ENCODE measurements at places on chromosomes 3 and 15.
A peak's percentile ranks its signal among the peaks of the same experiment; 100 is the strongest.

DNA sequence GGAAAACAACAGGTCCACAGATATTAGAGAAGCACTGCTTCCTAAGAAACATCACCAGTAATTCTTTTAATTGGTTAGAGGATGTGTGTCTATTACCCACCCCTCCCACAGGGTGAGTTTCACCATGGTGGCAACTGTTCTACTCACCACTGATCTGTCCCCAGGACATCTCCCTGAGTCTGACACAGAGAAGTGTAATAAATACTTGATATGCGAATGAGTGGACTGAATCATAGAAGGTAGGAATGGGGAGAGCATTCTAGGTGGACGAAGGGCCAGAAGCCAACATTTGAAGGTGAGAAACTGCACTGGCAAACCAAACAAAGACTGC lies 452.7 kb upstream of the PROK2 start:
- DNase-seq = no peak

DNA sequence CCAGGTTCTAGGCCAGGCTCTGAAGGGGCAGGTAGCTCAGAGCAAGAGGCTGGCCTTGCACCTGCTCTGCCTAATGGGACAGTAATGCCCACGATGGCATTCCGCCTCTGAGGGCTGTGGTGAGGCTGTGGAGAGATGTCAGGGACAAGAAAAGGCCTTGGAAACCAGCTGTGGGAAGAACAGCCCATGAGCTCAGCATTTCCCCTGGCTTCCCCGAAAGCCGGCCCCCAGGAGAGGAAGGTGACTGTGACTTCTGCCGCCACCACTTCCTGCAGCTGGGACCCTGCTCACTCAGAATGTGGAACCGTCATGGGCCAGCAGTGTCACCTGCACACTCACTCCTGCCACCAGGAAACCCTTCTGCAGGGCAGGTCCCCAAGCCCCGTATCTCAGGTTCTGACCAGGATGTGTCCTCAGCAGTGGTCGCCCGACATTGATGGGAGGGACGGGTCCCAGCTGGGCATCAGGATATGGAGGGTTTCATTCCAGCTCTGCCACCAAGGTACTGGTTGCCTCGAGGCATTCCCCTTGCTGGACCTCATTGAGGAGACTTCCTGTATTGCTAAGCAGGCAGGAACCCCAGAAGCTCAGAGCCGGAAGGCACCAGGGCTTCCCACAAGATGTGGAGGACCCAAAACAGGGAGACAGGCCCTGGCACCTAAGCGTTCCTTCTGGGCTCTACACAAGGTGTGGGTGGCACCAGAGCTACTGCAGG lies 30.7 kb downstream of the SEMA7A start:
- DNase-seq = peak; percentile 11

DNA sequence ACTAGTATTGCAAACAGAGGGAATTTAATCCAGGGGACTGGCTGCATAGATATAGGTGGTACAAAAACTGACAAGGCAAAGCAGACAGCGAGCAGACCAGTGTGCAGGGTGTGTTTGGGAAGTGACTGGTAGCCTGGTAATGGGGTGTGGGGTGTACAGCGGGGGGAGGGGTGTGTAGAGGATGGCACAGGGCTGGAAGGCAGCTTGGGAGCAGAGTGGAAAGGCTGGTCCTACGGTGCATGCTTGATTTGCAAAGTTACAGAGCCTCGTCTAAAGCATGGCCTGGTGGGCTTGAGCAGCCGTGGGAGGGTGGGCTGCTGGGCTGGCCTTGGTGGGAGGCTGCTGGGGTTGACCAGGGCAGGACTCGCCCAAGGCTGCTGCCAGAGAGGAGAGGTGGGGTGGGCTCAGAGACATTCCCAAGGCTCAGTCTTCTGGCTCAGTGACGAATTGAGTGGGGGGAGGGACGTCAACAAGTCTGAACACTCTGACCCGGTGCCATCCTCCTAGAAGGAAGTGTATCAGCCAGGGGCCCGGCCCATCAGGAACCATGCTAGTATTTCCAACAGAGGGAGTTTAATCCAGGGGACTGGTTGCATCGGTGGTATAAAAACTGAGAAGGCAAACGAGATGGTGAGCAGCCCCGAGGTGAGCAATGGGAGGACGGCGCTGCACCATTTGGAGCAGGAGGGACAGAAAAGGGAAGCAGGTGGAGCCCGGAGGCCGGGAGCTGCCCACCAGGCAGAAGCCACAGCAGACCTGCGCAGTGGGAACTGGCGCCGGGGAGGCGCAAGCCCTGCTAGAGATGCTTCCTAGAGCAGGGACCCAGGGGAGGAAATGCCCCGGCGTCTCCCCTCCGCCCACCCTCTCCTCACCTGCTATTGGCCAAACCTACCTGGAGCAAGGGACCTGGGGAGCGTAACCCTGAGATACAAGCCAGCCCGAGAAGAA lies 29.2 kb downstream of the CPN2 start:
- DNase-seq = no peak

GRCh38 chr3:72682936-72683452 lies 165.3 kb downstream of the SHQ1 start:
- no peak for DNase-seq

- no peak for DNase-seq
Observed at GRCh38 chr15:68626283-68626682, 47.5 kb downstream of the CORO2B start.

DNA sequence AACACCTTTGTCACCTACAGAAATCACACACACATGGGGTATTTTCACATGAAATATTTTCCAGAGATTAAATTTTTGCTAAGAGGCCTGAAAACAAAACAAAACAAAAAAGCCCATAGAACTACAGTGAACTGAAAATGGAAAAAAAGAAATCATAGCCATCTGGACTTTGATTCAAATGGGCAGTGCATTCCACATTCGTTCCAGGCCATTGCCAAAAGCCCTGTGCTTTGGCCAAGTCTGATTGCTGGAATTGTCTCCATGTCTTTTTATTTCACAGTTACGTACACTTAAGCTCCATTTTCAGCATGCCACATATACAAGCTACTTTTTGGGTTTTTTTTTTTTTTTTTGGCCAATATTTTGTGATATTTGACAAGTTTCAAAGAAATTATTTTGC lies 47.1 kb downstream of the TFG start:
- no peak for DNase-seq

- no peak for DNase-seq
Observed at GRCh38 chr3:23238578-23238977, 35.5 kb downstream of the UBE2E2 start.

DNA sequence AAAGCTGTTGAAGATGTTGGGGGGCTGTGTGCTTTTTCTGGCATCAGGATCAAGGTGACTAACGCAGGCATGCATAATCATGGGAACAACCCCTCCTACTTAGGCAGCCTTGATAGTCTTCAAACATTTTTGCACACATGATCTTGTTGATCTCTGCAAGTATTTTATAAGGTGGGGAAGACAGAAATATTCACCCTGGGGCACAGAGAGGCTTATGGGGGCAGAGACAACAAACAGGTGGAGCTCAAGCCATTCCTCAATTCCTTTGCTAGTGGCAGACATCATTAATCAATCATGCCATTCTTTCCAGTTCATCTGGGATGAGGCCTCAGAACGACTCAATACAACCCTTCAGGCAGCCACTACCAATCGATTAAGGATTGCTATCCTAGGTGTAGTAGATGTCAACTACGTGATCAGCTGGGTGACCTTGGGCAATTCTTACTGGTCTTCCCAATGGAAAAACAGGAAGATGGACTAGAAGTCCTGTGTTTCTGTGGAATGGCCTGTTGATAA lies 110.3 kb upstream of the SMAD3 start:
- DNase-seq = no peak

GRCh38 chr3:42013691-42014457 lies 52.0 kb upstream of the ULK4 start:
- no peak for DNase-seq

GRCh38 chr3:57731311-57731710 lies 24.8 kb upstream of the SLMAP start:
- no peak for DNase-seq

GRCh38 chr3:34073961-34074360 lies 275.5 kb downstream of the PDCD6IP start:
- no peak for DNase-seq

DNA sequence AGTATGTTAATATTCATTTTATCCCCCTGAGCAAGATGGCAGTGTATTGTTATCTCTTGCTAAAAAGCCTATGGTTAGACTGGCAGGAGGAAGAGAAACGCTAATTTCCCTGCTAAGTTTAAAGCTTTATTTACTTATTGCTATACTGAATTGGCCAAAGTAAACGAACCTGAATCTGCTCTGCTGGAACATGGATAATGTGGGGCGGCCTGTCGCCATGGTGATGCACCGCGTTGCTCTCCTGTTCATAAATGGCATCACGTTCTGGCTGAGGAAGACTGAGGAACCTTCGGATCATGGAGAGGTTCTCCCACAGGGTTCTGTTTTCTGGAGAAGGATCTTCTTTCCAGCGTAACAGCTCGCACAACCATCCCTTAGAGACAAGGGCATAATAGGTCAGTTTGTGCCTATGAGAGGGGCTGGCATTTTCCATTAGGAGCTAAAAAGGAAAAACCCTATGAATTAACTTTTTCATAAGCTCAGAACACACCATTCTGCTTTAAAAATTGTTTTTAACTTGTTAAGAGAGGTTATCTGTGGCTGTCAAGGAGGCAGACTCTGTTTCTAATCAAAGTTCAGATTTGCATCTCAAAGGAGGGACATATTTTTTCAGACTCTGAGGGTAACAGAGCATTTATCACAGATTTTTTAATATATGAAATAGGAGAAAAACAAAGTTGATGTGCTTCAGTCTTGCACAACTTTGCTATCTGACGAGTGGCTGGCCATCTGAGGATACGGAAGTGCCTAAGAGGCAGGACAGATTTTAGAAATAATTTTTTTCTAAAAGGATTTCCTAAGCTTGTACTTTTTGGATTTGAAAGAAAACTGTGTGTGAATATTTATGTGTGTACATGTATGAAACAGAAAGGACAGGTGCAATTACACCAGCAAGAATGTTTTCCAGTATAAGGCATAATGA lies 73.1 kb downstream of the SATB1 start:
- DNase-seq = no peak

- no peak for DNase-seq
Observed at GRCh38 chr3:188620752-188621151, 466.8 kb downstream of the LPP start.

- DNase-seq = no peak
Observed at GRCh38 chr15:65207280-65207840, 3.9 kb downstream of the CILP start.

- no peak for DNase-seq
Observed at GRCh38 chr3:177946936-177947335, 589.3 kb upstream of the KCNMB2 start.

DNA sequence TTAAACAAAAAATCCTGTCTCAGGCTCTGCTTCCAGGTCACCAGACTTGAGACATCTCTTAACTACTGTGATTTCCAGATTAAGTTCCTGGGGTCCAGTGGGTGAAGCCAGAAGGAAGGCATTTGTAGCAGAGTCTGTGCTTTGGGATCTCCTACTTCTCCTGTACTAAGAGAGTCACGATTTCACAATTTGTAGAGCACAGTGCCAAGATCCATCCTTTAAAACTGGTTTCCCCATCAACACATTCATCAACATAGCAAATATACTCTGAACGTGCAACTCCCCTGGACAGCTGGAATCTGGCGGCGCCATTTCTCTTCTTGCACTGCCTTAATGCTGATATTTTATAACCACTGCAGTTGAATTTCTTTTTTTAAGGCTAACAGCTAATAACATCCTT lies 33.2 kb downstream of the CDCP1 start:
- DNase-seq = no peak

DNA sequence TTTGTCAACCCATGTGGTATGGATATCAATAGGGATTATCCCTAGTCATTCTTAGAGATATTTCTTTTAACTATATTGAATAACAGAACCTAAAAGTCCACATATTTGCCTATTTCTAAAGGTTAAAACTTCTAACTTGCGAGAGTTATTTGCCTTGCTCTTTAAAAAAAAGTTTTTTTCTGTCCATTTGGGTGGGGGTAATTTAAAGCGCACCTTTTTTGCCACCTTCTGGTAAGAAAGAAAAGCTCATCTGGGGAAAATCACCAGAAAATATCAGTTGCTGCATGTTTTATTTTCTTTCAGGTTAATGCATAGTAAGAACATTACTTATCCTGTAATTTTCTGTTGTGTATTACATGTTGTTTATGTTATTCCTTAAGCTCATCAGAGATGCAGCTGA lies 242.0 kb upstream of the GOLGA6L4 start:
- DNase-seq = no peak

- no peak for DNase-seq
Observed at GRCh38 chr3:23880703-23881339, 36.0 kb downstream of the NKIRAS1 start.

- no peak for DNase-seq
Observed at GRCh38 chr3:81530180-81530939, 231.1 kb downstream of the GBE1 start.

DNA sequence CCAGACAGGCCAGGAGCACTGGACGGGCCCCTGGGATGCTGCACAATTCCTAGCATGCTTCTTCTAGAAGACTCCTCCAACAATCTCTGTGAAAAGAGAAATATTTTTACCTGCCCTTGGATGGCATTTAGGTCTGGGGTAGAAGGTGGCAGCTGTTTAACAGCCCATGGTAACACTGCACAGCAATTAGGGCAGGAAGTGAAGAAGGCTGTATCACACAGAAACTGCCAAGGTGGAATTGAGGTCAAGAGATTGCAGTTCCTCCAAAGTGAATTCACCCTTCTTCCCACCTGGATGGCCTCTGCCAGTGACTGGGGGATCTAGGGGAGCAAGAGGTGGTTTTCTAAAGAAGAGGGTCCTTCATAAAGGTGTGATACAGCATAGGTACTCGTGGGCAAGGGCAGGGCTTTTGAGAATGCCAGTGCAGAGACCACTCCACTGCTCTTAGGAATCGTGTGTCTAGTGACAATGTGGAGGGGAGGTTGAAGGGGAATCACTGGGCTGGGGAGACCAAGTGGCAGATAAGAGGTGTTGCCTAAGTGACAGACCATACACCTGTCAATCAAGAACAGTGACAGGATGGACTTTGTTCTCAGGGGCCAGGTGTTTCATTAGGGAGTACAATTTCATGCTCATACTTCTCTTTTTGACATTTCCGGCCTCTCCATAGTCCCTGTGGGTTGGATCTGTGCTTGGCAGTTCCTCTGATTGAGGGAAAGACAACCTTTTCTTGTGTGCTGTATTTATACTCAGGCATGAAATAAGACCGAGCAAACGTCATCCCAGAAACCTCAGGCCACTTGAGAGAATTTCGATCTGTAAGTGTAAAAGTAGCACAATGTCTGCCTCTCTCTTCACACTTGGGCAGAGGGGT lies 83.5 kb upstream of the BCL6 start:
- DNase-seq = no peak

DNA sequence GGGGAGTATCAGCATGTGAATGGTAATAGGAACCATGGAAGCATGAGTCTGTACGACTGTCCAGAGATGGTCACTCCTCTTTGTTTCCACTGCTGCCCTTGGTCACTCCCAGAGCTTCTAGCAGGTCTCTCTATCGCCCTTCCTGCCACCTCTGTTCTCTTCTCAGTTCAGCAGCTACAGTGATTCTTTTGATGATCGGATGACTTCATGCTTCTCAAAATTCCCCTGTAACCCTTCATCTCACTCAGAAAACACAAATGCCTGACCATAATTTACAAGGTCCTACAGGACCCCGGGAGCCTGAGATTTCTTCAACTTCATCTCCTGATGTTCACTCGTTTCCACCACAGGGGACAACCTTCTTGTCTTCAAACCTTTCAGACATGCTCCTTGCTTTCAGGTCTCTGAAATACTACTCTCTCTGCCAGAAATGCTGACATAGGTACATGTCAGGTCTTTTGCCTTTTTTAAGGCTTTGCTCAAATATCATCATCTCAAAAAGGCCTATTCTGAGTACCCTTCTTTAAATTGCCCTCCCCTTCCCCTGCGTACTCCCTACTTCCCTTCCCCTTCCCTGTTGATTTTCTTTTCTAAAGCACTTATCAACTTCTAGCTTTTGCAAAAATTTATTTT lies 42.1 kb upstream of the BHLHE40 start:
- DNase-seq = no peak
